Left forelimb (tissue), 1 donor: ENCODE measurements at places on chromosomes 12 and 14.

- no peak for DNase-seq
These were observed 40.9 kb upstream of the TOMM20L start for GRCh38 chr14:58354808-58355207.

DNA sequence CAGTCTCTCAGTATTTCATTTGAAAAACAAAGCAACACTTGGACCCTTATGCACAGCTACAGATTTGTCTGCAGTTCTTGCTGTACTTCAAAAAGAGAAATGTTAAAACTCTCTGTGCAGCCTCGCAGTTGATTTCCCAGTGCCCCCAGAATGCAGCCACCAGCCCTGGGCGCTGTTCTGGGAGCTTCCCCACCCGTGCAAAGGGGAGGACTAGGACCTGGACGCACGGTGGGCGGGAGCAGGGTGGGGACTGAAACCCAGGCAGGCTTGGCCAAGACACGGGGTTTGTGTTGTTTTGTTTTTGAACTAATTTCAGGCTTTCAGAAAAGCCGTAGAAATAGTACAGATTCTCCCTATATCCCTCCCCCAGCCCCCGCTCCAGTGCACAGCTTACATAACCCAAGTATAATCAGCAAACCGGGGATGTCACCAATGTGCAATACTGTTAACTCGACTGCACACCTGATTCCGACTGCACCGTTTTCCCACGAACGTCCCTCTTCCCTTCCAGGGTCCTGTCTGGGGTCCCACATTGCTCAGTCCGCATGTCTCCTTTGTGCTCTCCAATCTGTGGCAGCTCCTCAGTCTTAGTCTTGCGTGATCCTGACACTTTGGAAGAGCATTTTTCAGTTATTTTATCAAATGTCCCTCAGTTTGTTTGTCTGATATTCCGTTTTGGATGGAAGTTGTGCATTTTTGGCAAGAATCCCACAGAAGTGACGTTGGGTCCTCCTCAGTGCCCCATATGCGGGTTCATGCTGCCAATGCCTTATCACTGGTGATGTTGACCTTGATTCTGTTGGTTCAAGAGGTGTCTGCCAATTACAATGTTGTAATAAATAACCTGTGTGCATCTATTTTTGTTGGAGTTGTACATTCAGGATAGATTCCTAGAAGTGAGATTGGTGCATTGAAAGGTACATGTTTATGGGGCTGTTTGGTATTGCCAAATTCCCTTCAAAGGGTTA, 95.9 kb downstream of the SETD3 start:
- no peak for DNase-seq

DNA sequence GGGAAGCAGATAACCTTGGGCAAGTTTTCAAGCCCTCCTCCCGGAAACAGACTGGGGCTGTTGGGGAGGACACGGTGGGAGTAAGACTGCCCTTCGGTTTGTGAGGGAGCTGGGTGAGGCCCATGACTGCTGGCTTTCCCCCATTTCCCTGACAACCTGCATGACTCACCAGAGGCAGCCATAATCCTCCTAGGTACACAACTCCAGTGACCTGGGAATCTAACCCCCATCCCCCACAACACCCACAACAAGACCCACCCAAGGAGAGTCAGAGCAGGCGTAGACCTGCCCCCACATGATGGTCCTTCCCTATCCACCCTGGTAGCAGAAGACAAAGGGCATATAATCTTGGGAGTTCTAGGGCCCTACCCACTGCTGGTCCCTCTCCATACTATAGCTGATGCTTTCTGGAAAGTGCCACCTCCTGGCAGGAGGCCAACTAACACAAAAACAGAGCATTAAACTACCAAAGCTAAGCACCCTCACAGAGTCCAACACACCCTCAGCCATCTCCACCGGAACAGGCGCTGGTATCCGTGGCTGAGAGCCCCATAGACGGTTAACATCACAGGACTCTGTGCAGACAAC, 14.8 kb downstream of the DDX24 start:
- DNase-seq: no peak

DNA sequence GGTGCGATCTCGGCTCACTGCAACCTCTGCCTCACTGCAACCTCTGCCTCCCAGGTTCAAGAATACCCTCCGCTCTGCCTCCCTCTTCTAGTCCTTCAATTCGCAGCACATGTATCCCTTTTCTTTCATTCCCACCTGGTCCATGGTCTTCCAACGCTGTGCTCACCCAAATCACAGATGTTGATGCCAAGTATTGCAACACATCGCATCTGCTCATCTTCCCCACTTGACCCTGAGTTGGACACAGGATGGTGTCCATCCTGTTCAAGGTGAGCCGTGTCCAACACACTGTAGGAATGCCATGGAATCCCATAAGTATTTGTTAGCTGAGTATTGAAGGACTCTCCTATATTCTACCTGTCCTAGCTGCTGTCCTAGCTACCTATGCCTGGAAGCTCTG, 50.6 kb upstream of the ETV6 start:
- DNase-seq: no peak

- DNase-seq: no peak
These were observed 80.4 kb upstream of the GPR68 start for GRCh38 chr14:91324606-91325575.

DNA sequence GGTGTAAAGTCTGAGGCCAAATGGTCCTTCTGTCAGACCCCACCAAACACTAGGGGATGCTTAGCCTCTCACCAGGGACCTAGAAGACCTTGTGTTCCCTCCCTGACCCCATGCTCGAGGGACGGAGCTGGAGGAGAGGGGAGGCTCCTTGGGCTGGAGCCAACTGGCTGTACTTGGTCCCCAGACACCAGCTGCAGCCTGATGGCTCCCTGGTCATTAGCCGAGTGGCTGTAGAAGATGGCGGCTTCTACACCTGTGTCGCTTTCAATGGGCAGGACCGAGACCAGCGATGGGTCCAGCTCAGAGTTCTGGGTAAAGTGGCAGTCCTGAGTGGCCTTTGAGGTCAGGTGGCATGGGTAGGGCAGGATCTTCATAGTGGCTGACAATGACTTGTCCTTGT, 29.0 kb downstream of the PAPLN start:
- DNase-seq: no peak

GRCh38 chr14:96390965-96391292, 999 bp upstream of the AK7 start:
- DNase-seq: no peak

GRCh38 chr12:52234223-52234810, 1.3 kb downstream of the KRT7 start:
- DNase-seq: peak; percentile 62

- DNase-seq: no peak
These were observed 5.1 kb downstream of the MIPOL1 start for GRCh38 chr14:37202812-37203211.

- DNase-seq: no peak
These were observed 10.2 kb downstream of the SCN8A start for GRCh38 chr12:51601241-51601640.

DNA sequence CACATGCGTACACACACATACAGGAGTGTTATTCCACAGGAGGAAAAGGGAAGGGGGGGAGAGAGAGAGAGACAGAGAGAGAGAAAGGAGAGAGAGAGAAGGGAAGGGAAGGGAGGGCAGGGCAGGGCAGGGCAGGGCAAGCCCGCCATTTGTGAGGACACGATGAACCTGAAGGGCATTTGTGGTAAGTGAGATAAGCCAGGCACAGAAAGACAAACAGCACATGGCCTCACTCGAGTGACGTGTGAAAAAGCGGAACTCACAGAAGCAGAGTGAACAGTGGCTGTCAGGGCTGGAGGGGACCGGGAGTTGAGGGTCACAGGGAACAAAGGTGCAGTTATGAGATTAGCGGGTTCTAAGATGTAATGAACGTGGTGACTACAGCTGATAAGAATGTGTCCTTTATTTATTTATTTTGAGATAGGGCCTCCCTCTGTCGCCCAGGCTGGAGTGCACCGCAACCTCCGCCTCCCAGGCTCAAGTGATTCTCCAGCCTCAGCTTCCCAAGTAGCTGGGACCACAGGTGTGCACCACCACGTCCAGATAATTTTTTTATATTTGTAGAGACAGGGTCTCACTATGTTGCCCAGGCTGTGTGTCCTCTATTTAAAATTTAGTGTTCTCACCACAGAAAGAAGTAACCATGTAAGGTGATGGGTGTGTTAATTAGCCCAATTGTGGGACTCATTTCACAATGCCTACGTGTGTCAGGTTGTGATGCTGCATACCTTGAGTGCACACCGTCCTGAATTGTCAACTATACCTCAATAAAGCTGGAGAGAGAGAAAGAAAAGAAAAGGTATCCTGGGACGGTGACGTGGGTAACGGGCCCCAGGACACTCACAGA, 18.7 kb upstream of the FBRSL1 start:
- no peak for DNase-seq

- DNase-seq: no peak
These were observed 7.0 kb downstream of the KRT6B start for GRCh38 chr12:52444647-52445595.

- DNase-seq: peak; percentile 50
These were observed 10.3 kb upstream of the MYL2 start for GRCh38 chr12:110930348-110931314.

DNA sequence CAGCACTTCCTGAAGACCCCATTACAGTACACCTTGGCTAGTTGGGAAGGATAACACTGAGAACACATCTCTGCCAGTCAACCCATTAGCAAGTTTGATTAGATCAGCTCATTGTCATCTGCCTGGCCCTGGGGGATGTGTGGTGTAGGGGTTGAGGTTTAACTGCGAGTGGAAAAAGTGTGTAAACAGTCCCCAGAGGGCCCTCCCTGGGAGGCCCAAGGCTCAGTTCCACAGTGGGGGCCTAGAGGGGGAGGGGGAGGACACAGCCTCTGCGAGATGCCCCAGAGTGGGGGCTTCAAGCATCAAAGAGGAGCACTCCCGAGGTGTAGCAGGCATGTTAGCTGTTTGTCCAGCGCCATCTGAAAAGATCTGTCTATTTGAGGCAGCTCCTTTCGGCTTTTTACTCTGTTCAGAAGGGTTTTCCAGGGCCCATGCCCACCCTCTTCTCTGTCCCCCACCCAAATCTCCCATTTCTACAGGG, 344 bp downstream of the LPAR5 start:
- no peak for DNase-seq

DNA sequence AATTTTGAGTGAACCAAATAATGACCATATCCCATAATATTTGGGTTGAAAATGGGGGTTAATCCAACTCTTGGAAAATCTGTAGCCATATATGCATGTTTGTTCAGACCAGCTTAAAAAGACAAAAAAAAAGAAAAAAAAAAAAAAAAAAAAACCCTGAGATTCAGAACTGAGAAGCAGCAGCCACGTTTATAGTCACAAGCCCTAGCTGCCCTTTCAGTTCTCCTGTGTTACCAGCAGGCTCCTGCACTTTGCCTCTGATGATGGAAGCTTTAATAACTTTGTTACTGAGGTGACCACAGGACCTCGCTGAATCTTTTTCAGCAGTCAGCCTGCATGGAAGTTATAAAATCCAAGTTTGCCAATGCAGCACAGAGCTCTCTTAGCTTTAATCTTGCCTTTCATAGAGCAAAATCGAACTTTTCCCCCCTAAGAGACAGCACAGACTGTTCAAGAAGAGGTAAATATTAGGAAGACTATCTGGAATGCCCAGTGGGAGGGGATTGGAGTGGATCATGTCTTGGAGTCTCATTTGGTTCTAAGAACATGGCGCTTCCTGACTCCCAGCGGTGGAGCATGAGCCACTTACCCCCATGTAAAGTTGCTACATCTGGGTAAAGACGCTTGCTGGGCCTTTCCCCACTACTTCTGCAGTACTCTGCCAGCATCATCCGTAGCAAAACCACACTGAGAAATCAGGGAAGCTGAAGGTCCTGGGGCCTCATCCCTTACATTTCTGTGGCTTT, 20.6 kb downstream of the GNG2 start:
- no peak for DNase-seq

DNA sequence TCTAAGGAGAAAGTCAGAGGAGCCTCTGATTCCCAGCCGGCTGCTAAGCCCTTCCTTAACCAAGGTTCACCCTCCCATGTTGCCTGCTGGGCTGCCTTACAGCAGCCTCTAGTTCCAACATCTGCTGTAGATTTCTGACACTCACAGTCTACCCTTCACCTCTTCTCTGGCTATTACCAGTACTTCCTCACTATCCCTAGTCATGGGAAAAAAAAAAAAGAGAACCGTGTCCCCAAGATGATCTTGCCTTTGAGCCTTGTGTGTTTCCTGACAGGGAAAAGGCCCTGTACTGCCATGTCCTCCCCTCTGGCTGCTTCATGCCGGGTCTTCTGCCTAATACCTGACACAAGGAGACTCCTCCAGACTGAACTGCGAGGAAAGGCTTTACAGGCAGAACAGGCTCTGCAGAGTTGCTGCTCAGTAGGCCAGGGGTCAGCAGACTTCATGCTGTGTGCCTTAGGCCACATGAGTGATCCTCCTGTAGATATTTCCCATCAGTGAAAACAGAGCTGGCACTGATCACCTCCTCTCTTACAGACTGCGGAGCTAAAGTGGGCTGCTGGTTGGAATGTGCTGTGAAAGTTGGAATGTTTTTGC, 46.8 kb downstream of the PRKCH start:
- no peak for DNase-seq

DNA sequence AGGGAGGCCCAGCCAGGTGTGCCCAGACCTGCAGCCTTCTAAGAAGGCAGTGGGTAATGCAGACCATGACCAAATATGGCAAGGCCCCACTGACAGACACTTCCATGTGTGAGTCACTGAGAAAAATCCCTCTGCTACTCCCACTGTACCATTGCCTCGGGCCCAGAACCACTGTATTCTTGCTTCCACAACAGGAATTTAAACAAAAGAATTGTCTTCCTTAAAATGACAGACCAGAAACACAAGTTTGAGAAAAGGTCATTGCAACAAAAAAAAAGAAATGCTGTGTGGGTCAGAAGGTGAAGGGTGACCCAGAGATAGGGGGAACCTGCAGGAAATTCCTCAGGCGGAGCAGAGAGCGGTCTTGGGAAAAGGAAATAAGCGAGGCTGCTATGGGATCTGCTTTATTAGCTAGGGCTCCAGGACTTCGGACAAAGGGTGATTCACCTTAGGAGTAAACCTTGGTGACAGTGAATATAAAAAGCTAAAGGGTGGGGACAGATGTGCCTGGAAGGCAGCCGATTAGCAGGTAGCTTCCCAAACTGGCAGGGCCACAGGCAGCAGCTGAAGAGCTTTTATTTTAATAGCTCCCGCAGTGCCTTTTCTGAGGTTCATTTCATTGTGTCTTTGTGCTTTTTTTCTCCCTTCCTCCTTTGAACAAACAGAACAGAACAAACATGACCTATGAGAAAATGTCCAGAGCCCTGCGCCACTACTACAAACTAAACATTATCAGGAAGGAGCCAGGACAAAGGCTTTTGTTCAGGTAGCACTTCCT, 185.3 kb upstream of the BCL2L14 start:
- no peak for DNase-seq

GRCh38 chr14:38758661-38759060, 344.4 kb downstream of the SEC23A start:
- no peak for DNase-seq

- no peak for DNase-seq
These were observed 22.7 kb downstream of the LRTM2 start for GRCh38 chr12:1842905-1843640.

GRCh38 chr12:27436768-27437167, 9.8 kb upstream of the SMCO2 start:
- no peak for DNase-seq
